ENCODE measurements at places on chromosomes 7 and 10.

- peak; percentile 67 for DNase-seq
These were observed 191.1 kb downstream of the SKAP2 start for GRCh38 chr7:26673271-26673670.

DNA sequence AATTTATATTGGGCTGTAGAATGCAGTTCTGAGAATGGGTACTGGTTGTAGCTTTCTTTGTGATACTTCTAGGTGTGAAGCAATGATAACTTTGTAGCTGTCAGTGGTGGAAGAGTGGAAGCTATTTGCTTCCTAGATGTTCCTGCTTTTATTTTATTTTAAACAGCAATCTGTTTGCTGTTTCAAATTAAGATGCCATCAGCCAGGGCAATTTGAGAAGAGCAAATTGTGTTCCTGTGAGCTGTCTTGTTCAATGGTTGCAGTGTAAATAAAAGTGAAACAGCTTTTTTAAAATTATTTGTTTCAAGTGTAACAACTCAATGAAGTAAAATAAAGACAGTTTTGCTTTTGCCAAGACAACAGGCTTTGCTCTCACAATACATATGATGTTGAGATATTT lies 150.8 kb upstream of the TMEM229A start:
- no peak for DNase-seq

DNA sequence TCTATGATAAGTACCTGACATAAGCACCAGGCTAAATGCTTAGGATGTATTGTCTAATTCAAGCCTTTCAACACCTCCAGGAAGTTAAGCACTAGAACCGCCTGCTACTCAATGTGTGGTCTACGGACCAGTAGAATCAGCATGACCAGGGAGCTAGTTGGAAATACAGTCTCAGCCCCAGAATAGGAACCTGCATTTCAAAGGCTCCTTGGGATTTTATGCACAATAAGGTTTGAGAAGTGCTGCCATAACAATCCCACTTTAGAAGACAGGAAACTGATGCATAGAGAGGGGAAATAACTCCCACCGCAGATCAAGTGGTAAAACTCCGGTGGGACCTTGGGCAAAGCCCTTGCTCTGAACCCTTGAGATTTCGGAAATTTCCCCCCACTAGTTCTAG lies 8.8 kb upstream of the DUSP5 start:
- DNase-seq = no peak

DNA sequence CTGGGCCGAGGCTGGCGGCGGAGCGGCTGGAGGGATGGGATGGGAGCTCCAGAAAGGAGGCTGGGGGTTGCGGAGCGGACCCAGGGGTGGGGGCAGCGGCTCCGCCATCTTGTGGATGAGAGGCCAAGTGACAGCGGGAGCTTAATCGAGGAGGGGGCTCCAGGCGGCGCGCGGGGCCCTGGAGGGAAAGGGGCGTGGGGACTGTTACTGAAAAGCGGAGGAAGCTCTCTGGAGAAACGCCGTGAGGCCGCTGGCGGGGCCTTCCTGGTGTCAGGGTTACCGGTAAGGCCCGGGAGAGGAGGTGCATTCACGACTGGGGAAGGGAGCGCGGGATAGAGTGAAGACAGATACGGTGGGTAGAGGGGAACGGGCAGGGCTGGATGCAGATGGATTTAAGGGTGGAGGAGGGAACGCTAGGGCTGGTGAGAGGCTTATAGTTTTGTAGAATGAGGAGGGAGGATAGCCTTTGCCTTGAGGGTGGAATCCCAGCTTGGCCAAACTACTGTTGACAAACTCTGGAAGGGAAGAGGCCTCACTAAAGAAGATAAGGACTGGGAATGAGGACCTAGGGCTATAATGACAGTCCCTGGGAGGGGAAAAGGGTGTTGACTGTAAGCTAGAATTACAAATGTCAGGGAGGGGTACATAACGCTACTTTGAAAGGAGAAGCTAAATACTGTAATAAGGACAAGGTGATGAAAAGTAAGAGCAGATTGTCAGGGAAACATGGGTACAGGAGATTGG lies 535 bp downstream of the BTRC start:
- DNase-seq = peak; percentile 85

- DNase-seq = no peak
These were observed 110.8 kb upstream of the FGFR2 start for GRCh38 chr10:121708728-121709674.

- DNase-seq = peak; percentile 73
These were observed 114.1 kb downstream of the VIPR2 start for GRCh38 chr7:159030490-159031134.

GRCh38 chr7:81482600-81483186 lies 287.2 kb downstream of the HGF start:
- DNase-seq = no peak

DNA sequence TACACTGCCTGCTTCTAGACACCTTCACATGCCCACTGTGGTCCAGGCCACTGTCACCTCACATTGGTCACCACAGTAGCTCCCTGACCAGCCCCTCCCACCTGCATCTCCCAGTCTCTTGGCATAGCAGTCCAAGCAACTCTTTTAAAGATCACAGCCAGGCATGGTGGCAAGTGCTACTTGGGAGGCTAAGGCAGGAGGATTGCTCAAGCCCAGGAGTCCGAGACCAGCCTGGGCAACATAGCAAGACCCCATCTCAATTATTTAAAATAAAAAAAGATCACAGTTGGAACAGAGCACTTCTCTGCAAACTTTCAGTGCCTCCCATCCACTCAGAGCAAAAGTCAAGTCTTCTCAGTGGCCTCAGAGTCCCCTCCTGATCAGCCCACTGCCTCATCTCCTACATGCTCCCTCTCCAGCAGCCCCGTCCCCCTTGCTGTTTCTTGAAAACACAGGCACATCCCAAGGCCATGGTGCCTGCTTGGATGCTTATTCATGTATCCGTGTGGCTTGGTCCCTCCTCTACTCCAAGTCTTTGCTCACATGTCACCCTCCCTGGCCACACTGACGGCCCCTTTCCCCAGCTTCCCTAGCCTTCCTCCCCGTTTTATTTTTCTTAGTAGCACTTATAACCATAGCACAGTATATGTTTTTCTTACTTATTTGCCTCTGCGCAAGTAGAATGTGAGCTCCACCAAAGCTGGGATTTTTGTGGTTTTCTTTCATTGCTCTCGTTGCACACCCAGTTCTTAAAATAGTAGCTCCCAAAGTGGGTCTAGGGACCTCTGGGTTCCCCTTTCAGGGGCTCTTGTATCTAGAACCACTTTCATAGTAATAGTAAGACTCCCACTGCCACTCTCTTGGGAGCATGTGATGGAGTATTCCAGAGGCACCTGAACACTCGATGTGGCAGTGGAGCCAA lies 19.5 kb downstream of the TSPAN15 start:
- DNase-seq = no peak

GRCh38 chr10:127092916-127093315 lies 103.5 kb downstream of the INSYN2A start:
- no peak for DNase-seq

GRCh38 chr7:137850571-137850970 lies 3.8 kb upstream of the DGKI start:
- no peak for DNase-seq

DNA sequence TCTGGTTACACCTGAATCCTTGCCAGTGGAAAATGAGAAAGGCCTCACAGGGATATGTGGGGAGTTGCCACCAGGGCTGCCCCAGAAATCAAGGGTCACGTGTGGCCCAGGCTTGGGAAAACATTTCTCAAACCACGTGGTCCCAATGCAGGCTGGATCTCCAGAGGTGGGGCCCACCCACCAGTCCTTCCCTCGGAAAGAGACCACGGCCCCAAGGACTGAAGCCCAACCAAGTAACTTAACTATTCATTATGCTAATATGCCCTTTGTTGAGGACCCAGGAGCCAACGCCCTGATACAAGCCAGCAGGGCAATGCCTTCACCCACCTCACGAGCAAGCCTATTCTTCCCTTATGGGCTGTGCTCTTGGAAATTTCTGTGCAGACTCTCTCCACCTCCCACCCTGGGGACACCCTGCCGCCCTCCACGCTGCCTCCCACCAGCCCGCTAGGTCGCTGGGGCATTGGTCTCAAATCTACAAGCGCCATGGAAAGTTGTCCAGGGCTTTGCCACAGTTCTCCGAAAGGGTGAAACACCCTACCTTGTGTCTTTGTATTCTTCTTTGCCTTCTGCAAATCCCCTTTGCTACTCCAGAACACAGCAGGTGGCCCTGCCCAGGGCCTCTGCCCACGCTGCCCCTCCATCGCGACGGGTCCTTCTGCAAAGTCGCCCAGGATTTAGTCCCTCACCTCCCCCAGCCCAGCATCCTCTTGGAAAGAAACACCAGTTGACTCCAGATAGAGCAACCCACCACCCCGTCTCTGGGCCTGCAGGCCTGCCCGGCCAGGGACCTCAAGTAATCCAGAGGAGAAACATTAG lies 8.8 kb downstream of the TNS3 start:
- DNase-seq = no peak

DNA sequence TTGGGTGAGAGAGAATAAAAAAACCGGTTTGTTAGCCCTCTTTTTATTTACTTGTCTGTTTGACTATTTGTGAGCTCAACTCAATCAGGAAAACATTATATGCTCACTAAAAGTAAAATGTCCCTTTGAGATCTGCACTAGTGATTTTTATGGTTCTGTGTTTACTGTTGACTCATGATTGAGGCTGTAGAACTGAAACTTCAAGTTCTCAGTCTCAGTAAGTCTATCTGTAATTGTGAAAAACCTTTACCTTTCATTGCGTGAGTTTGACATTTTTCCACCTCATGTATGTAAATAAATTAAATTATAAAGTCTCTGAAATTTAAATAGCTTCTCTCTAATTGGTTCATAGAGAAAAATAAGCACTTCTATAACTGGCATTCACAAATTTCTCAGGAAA lies 17.0 kb upstream of the CASD1 start:
- DNase-seq = no peak

DNA sequence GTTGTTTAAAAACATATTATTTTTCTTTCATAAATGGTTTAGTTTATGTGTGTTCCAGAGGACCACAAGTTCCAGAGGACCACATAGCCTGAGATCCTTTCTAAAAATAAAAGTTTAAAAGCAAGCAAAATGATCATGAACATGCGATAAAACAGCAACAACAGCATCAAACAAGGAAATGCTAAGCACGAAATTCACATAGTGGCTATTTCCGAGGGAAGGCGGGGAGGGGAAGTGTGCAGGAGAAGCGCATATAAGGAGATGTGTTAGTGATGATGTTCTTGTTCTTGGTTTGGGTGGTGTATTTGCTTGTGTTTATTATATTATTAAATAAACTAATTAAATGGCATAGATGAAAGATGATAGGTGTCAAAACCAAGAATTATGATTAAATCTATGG lies 1.2 kb downstream of the TBATA start:
- DNase-seq = no peak

DNA sequence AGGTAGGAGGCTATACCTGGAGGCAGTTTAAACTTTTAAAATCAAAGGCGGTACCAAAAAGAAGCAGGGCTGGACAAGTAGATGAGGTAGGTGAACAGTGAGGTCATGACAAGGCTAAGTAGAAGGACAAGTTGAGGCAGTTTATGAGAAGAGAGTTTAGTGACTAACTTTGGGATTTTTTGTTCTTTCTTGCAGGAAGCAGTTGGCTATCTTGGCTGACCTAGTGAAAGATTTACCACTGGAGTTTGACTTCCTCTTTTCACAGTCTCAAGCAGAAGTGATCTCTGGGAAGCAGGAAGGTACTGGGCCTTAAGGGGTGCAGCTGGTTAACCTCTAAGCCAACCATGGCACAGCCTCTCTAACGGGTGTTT lies 26.3 kb downstream of the ENTPD7 start:
- no peak for DNase-seq

- no peak for DNase-seq
These were observed 32.9 kb upstream of the PRKAR1B start for GRCh38 chr7:760006-760405.

DNA sequence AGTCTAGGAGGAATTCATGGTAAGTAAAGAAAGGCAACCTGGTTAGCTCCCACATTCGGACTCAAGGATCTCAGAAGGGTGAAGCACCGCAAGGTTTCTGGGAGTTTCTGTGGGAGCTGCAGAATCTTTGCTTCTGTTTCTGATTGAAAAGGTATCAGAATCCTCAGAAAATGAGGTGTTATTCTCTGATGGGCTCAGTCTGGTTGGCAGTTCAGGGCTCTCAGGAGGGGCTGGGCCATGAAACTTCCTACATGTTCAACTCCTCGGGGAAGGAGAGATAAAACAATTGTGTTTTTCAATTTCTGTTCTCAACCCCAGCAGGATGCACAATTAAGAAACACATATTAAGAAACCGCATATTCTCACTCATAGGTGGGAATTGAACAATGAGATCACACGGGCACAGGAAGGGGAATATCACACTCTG lies 9.1 kb downstream of the OR2A7 start:
- DNase-seq = no peak

- no peak for DNase-seq
These were observed 164.1 kb upstream of the ADO start for GRCh38 chr10:62640411-62640810.

DNA sequence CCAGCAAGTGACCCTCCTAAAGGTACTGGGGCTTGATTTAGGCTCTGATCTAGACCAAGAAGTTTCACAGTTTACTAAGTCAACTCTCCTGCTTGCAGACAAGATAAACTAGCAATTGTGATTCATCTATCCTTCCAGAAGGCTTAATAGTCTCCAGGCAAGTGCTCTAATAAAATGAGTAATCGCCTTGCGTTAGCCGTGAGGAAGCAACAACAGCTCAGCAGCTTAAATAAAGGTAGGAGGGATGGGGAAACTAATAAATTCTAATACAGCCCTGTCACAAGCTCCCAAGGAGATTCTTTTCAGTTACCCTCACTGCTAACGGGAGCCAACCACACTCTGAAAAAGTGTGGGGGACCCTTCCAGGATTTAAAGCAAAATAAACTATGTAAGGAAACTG lies 48.4 kb downstream of the FRMD4A start:
- no peak for DNase-seq

DNA sequence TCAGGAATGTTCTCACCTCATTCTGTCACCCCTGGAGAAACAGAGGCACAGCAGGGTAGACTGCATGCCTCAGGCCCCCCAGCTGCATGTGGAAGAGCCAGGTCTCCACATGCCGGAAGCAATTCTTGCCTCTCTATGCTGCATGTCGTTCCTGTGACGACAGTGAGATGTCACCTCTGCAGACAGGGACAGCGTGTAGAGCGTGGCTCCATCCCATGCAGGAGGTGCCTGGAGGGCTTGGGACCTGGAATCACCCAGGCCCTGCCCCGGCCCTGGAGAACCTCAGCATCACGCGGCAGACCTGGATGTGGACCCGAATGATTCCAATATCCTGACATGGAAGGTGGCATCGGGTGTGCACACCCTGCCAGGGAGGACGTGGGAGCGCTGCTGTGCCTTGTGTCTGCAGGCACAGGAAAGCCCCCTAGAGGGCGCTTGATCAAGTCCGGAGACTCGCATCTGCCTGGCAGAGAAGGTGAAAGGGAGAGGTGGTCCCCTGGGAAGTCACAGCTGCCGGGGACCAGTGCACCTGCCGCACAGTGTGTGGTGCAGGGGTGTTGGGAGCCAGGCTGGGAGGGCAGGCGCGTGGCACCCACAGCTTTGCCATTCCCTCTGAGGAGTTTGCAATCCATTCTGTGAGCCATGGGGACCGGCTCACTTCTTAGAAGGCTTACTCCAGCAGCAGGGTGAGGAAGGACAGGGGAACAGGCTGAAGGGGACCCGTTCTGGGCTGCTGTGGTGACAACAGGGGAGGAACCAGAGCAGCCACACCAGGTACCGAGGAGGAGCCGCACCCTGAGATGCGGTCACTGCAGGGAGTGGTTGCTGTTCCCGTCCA lies 45.3 kb upstream of the EN2 start:
- peak; percentile 70 for DNase-seq

GRCh38 chr10:108496106-108496505 lies 1331.6 kb upstream of the SORCS1 start:
- no peak for DNase-seq

GRCh38 chr10:130812381-130813148 lies 499.0 kb downstream of the TCERG1L start:
- DNase-seq = no peak

- DNase-seq = no peak
These were observed 239.6 kb downstream of the DNAJB6 start for GRCh38 chr7:157576415-157576814.

All from NCI-H1417 (cell line).